ENCODE measurements at places on chromosomes 4 and X.

- no peak for DNase-seq
Observed at GRCh38 chrX:13507893-13508292, 61.5 kb upstream of the EGFL6 start.

GRCh38 chr4:74189331-74190043 lies 31.6 kb downstream of the MTHFD2L start:
- peak; percentile 60 for DNase-seq

GRCh38 chr4:112288455-112288854 lies 2.8 kb upstream of the TIFA start:
- peak; percentile 82 for DNase-seq

- no peak for DNase-seq
Observed at GRCh38 chr4:44996276-44996845, 270.0 kb upstream of the GNPDA2 start.

DNA sequence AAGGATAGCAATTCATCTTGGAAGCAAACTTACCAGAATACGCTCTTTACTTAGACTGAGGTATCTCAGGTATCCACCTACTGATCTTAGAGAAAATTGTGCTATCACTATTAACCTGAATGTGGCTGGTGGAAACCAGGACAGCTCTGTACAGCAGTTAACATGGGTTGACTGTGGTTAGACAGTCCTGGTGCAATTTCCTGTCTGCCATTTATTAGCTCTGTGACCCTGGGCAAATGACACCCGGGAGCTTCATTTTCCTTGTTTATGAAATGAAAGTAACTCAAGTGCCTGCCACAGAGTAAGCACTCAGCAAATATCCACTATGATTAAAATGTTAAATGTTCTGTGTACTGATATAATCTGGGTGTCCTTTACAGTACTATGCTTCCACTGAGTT lies 60.0 kb downstream of the SMC1A start:
- DNase-seq: no peak

GRCh38 chr4:157423526-157424020 lies 203.0 kb downstream of the GRIA2 start:
- no peak for DNase-seq

DNA sequence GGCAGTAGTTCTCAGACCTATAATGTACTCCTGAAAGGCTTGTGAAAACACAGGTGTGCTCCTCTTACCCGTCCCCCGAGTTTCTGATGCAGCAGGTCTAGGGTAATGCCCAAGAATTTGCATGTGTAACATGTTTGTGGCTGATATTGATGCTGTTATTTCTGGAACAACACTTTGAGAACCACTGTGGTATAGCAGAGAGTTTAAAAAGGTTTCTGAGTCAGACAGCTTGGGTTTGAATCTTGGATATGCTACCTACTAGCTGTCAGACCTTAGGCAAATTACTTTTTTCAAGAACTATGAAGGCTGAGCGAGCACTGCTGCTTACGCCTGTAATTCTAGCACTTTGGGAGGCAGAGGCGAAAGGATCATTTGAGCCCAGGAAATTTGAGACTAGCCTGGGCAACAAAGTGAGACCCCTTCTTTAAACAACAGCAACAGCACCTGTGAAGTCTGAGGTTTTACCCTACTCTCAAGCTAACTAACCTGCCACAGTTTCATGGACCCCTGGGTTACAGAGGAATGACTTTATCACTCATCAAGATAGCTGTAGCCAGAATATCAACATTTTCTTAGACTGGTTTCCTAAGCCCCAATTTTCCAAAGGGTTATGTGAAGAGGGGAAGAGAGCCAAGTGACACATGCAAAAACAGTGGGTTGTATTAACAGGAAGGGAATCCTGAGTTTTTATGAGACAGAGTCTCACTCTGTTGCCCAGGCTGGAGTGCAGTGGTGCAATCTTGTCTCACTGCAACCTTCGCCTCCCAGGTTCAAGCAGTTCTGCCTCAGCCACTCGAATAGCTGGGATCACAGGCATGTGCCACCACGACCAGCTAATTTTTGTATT lies 5.1 kb downstream of the AFF1 start:
- peak; percentile 43 for DNase-seq

Measured in CD4-positive, CD25-positive, alpha-beta regulatory T cell (primary cell).